ENCODE measurements at places on chromosomes 4 and X. TPM values are rescaled to one million over a fixed set of nuclear protein-coding genes. Genes with fewer than 3 reads are reported as not detected.

DNA sequence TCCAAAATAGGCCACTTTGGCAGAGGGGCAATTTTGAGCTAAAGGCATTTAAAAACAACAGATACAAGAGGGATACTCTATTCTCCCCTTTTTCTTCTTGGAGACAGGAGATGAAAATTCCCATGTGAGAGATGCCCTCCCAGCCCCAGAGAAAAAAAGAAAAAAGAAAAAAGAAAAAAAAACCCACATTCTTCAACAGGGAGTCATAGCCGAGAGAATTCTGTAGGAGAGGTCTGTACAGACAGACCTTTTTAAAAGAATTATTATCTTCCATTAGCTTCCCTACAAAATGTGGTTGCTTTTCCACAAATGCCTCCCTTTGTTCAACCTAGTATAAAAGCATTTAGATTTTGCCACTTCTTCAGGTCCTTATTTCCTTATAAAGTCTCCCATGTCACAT lies 89.9 kb downstream of the SPCS3 start:
- no peak for DNase-seq

Gene UFSP2
- 43.0 TPM for total RNA-seq

DNA sequence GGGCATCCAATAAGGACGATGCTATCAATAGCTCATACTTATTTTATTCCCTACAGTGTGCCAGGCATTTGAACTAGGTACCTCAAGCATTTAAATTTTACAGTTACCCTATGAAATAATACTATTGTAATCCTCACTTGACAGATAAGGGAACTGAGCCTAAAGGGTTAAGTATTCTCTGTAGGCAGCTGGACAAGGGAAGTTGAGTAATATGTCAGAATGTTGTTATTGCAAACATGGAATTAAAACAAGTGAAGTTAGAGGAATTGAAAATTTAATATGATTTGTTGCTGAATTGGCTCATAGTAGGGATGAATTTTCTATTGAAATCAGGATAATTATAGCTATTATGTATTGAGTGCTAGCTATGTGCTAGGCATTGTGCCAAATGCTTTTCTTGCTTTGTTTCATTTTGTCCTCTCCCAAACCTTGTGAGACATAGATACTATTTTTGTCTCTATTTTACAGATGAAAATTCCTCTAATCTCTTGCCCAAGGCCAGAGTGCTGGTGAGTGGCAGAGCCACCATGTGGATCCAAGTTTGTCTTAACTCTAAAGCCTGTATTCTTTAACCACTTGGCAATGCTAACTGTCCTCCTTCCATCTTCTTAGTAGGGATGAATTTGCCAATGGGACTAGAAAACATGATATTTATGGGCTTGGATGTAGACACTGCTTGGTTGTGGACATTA lies 58.1 kb downstream of the TMEM164 start:
- no peak for DNase-seq

DNA sequence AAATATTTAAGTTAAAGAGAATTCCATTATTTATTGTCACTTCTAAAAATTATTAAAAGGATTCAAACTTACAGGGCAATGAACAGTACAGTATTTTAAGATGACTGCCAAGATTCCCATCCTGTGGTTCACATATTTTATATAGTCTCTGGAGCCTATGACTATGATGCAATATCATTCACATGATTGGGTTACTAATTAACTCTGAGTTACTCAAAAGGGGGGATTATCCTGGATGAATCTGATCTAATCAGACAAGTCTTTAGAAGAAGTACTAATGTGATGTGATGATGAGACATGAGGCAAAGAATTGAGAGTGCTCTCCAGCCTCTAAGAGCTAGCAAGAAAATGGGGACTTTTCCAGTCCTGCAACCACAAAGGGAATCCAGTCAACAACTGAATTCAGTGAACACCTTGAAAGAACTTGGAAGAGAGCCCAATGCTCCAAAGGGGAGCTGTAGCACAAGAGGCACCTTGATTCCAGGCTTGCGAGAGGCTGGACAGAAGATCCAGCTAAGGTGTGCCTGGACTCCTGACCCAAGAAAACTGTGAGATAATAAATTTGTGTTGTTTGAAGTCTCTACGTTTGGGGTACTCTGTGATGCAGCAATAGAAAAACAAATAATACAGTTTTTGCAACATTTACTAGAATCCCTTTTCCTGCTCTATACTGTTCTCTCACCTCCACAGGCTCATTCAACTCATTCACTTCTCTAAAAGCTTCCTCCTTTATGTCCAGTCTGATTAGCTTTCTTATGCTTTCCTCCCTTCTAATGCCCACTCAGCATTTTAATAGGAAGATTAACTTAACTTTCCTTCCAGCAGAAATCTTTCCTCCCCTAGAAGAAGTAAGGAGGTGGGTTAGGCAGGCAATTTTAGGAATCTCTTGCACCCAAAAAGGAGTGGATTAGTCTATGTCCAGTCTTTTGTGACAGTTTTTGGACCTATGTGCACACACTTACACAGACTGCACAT lies 133.8 kb upstream of the LCORL start:
- no peak for DNase-seq

DNA sequence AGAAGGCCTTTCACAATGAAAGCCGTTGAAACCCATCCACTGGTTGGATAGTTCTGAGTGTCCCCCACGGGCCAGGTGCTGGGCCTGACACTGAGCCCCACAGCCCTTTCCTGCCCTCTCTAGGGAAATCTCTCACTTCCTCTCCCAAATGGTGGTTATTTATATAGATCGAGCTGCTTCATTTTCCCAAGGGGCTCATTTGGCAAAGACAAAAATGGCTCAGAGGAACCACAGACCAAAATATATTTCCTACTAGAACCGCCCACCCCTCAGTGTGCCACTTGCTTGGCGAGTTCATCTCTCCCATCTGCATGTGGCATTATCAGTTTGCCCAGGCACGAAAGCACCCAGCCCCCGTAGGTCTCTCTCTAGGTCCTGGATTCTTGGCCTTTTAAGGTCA lies 53.3 kb upstream of the STIM2 start:
- no peak for DNase-seq

Gene ASMT
- 0.28 TPM for total RNA-seq

- DNase-seq = no peak
Measured at GRCh38 chr4:128358231-128358912, 70.8 kb upstream of the PGRMC2 start.

DNA sequence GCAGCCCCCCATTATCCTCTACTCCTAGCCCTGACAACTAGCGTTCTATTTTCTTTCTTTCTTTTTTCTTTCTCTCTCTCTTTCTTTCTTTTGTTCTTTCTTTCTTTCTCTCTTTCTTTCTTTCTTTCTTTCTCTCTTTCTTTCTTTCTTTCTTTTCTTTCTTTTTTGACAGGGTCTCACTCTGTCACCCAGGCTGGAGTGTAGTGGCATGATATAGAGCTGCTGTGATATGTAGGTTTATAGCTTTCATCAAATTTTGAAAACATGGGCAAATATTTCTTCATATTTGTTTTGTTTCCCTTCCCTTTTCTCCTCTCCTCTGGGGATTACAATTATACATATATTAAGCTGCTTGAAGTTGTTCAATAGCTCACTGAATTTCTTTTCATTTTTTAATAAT lies 39.1 kb upstream of the LONRF3 start:
- DNase-seq = no peak

Gene S100G
- not detected for total RNA-seq

- DNase-seq = no peak
Measured at GRCh38 chrX:10569946-10570345, 50.4 kb downstream of the MID1 start.

DNA sequence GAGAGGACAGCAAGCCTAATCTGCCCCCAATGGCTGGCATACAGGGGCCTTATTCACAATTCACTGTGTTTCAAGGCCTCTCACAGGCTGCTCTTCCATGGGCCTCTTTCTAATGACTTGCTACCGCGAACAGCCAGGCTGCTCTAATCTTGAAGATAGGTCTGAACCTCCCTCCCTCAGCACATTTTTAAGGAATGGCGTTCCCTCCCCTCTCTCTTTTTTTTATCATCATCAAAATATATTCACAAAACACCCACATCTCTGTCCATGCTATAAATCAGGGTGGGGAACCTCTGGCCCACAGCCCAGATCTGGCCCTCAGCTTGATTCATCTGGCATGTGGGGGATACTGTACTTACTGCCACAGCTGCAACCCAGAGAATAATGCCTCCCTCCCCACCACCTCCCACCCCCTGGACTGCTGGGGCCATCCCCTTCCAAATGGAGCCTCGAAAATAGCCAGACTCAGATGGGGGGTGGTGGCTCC lies 76.2 kb upstream of the PLAC1 start:
- no peak for DNase-seq

DNA sequence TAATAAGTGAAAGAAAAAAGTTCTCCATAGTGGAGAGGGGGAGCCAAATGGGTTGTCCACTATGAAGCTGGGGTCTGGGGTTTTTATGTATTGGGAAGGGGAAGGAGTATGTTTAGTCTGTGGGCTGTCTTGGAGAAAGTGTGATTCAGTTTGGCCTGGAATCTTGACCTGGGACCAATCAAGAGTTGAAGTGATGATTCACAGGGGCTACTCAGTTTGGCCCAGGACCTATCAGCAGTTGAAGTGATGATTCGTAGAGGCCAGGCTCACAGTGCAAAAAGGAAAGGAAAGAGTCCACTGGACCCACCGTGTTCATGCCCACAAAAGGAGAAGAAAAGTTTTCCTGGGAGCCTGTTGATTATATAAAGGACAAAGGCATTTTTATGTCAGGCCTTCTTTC lies 47.3 kb upstream of the RAB9B start:
- no peak for DNase-seq

GRCh38 chr4:48015678-48016077 lies 803 bp downstream of the CNGA1 start:
- no peak for DNase-seq

DNA sequence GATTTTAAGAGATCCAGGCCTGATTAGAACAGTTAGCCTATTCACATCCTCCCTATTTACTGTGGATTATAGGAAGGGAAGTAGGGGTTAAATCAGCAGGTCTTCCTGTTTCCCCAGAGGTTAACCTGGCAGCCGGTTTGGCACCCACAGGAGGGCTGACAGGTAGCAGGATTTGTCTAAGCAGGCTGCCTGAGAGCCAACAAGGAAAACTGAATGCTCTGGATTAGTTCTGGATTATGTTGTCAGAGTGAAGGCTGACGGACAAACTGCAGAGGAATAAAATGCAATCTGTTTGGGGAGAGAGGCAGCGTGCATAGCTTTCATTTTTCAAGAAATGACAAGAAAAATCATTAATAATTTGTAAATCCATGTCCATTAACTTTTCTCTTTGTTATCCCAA lies 397.1 kb upstream of the FAM241A start:
- DNase-seq = peak; percentile 11

Gene GLRA2
- not detected for total RNA-seq
